ENCODE measurements at places on chromosomes 1 and 21.

GRCh38 chr1:195960580-195960979 is 647.7 kb downstream of the KCNT2 start:
- DNase-seq, result no peak

- no peak for DNase-seq
Observed at GRCh38 chr1:121458291-121459048, 273.7 kb downstream of the SRGAP2C start.

DNA sequence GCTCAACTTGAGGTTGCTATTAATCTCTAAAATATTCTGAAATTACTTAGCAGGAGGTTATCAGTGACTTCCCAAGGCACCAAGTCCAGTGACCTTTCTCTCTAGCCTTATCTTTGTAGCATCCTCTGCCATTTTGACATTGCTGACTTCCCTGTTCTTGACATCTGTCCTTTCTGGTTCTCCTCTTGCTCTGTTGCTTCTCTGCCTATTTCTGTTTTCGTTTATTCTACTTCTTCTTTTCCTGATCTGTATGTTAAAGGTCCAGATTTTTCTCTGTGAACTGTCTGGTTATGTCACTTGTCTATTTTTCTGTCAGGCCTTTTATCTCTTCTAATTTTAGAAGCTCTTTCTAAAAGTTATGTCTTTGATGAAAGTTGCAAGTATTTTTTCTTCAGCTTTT is 178.8 kb downstream of the VPS13D start:
- DNase-seq, result no peak

GRCh38 chr1:210360852-210361477 is 32.3 kb downstream of the HHAT start:
- DNase-seq, result no peak

DNA sequence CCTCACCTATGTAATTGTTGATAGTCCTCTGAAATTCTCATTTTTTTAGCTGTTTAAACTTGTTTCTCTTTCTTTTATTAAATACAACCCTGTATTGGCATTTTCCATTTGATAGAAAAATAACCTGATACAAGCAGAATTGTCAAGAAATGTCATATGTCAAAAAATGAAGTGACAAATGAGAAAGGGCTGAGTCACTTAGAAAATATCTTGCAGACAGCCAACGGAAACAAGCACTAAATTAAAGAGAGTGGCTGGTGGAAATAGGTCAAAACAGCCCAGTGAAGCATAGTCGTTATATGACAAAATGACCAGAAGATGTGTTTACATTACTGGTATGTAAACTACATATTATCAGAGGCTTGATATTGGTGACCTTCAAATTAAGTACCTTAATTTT is 484.4 kb downstream of the PLA2G4A start:
- DNase-seq, result no peak

DNA sequence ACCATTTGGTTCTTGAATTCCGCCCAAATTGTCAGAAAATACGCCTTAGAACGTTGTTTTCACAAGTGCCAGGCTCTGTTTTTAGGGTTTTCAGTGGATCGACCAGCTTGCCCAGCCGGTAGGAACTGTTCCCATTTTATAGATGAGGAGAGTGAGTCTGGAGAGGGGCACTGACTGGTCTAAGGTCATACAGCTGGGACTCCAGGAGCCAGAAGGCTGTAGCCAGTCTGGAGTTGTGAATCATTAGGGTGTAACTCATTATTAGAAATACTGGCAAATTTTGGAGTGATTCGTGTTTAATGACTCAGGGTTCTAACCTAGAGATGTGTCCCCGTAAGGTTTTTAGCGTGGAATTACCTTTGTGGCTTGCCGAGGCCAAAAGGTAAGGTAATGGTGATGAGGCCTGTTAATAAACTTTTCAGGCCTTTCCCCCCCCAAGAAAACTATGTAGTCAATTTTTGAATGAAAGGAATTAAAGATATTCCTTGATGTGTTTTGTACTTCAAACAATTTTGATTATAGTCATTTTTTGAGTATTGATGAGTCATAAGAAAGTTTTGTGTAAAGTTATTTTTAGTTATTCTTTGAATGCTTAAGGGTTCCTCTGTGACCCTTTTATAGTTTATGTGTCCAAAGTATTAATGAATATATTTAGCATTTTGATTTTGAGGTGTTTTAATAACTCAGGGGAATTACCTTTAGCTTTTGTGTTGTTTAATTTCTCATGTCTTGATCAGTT is 2.1 kb downstream of the DYRK1A start:
- DNase-seq, result no peak

Data from cardiac septum (tissue), 1 donor.